ENCODE measurements at places on chromosomes 11 and 22.

- no peak for DNase-seq
These were observed 9.7 kb downstream of the SELENOO start for GRCh38 chr22:50210378-50211139.

GRCh38 chr22:50169774-50170341, 673 bp upstream of the PANX2 start:
- no peak for DNase-seq

DNA sequence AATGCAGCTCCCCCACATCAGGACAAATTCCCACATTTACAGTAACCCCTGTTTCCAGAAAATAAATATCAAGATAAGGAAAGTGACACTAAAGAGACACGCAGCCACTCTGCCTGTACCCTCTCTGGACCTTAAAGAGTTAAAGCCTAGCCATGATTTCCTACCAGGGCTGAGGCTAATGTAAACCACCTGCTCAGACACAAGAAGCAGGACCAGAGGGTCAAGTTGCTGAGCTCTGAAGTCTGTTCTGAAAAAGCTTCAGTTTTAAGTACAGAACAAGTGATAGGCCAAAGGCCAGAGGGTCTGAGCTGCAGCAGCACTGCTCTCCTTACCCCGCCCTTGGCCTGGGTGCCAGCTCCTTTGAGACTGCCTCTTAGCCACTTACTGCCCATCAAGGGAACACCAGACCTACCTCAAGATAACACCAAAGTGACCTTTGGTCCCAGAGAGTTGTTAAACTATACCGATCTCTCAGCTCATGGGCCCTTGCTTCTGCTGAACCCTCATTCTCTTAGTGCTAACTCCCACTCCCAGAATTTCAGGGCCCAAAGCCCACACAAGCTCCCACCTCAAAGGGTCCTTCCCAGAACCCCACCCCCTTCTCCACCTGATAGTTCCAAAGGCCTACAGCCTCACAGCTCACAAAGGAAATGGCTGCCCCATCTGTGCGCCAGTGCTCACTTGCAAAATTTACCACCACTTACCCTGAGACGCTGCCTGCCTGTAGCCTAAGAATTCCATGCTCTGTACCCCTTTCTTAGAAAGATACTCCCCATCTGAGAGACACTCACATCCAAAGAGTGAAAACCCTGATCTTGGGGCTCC, 40.5 kb downstream of the IL18BP start:
- no peak for DNase-seq

DNA sequence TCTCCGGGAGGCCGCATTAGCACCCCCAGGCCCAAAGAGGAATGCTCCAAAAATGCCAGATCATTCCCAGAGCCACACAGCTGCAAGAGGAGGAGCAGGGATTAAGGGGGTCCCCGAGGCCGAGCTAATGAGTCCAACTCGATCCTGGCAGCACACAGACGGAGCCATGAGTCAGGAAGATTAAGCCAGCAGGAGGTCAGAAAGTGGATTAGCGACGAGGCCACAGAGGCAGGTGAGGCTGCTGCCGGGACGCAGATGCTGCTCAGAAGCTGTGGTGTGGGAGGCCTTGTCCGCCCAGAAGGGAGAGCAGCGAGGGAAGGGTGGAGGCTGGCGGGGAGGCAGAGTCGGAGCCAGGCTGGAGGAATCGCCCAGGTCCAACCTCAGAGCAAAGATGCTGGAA, 120.5 kb downstream of the SHANK2 start:
- DNase-seq = peak; percentile 63

DNA sequence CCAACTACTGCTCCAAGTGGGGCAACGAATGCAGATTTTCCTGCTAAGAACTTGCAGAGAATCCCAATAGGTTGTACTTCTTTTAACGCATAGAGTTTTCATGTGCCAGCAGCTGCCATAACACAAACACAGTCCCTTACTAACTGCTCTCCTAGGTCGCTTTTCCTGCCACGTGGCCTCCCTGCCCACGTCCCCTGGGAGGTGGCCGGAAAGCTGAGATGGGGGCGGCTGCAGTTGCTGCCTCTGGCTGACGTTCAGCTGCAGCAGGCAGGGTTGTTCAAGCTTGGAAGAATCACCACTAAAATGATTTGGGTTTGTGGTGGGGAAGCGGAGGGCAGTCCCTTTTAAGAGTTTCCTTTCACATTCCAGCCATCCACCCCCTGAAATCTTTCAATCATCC, 39.3 kb downstream of the ZNF202 start:
- no peak for DNase-seq

DNA sequence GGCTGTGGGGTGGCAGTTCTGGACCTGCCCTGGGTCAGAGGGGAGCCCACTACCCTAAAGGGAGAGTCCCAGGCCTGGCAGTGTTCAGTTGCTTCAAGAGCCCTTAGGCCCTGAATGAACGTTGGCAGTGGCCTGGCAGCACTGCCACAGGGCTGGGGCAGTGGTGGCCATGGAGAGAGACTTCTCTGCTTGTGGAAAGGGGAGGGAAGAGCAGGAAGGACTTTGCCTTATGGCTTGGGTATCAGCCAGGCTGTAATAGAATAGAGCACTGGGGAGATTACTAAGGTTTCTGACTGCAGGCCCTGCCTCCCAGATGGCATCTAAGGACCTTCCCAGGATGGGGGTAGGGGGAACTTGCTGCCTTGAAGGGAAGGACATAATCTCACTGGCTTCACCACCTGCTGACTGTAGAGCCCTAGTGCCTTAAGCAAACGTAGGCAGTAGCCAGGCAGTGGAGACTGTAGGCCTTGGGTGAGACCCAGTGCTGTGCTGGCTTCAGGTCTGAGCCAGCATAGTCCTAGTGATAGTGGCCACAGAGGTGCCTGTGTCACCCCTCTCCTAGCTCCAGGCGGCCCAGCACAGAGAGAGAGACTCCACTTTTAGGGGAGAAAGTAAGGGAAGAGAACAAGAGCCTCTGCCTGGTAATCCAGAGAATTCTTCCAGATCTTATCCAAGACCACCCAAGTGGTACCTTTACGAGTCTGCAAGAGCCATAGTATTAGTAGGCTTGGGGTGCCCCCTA, 27.6 kb downstream of the PLA2G6 start:
- no peak for DNase-seq

DNA sequence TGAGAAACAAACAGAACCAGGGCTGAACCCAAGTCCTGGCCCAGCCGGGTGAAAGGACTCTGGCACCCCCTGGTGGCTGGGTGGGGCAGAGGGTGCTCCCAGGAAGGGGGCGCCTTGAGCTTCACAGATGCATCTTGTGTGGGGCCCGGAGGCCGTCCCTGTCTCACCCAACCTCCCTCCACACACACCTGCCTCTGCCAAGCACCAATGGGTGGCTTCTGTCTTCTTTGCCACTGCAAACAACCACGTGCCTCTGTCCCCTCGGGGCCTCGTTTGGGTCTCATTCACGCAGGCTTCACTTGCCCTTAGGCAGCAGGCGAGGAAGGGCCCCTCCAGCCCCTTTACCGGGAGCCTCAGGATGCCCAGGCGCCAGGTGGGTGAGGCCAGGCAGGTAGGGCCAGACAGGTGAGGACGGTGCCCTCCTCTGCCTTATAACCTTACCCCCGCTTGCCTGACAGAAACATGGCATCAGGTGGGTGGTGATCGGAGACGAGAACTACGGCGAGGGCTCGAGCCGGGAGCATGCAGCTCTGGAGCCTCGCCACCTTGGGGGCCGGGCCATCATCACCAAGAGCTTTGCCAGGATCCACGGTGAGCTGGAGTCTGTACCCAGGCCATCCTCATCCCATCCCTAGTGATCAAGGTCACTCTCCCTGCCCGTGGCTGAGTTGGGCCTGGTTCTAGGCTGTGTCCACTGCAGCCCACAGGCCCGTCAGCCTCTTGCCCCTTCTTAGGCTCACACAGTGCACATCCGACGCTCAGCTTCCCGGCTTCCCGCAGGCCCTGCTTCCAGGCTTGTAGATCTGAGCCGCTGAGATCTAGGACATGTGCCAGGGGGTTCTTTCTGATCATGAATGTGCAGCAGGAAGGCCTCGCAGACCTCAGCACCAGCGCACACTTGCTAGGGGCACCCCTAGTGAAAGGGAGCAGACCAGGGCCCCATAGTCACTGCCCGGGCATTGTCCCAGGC, 17.2 kb downstream of the POLR3H start:
- no peak for DNase-seq

GRCh38 chr11:111612224-111612623, 10.0 kb downstream of the SIK2 start:
- DNase-seq = no peak

GRCh38 chr11:61756452-61757212, 4.2 kb downstream of the MYRF start:
- peak; percentile 20 for DNase-seq

DNA sequence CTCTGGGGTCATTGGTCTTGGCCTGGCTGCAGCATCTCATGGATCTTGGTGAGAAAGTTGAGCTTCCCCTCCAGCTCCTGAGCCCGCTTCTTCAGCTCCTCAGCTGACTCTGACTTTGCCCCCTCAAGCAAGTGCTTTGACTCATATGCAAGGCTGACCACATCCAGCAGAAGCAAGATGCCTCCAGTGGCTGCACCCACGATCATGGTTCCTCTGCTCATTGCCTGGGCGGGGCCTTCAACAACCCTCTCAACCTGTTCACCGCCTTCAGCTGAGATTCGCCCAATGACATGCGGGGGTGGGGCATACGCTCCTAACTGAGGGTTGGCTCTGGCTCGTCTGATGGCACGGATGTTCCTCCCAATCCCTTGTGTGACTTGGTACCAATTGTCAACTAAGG, 11.9 kb downstream of the APOL2 start:
- no peak for DNase-seq

All from skeletal muscle cell (primary cell).